ENCODE measurements at places on chromosomes 2 and 18.

DNA sequence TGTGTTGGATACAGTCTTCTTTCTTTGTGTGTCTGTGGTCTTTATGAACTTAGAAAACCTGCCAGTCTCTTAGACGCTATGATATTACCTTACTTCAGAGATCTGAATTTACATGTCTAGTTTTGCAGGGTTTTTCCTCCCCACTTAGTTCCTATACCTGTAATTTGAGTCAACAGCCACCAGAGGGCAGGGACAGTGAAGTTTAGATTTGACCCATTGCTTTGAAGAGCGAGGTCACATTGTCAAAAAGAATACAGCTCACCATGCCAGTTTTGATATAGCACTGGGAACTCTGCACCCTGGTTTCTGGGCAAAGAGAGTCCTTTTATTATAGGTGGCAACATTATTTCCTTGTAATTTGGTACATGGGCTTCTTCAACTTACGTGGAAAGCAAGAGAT lies 102.3 kb downstream of the MAPK4 start:
- DNase-seq = no peak

DNA sequence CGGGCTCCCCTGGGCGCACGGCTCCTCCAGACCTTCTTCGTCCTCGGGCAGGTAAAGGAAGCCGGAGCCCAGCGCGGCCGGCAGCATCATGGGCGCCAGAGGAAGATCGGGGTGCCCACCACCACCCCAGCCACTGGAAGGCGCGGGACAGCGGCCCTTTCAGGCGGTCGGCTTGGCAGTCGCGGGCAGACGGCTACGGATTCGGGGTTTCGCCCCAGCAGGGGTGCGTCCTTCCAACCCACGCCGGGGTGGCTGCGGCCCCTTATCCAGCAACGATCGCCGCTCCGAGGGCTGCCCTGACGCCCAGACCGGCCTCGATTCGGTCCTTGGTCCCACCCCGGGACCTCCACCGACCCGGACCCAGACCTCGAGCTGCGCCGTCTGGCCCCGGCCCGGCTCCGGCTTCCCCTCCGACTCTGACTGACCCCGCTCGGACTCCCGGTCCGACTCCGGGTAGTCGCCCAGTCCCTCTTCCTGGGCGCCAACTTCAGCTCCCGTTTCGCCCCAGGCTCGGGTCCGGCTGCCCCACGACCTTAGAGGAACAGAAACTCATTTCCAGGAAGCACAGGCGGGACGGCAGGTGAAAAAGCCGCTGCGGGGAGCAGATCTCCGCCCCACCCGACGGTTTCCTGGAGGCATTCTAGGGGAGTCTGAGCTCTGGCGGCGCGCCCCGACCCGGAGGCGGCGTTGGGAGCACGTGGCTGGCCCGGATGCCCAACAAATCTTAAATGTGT lies 30.2 kb upstream of the SSB start:
- no peak for DNase-seq

DNA sequence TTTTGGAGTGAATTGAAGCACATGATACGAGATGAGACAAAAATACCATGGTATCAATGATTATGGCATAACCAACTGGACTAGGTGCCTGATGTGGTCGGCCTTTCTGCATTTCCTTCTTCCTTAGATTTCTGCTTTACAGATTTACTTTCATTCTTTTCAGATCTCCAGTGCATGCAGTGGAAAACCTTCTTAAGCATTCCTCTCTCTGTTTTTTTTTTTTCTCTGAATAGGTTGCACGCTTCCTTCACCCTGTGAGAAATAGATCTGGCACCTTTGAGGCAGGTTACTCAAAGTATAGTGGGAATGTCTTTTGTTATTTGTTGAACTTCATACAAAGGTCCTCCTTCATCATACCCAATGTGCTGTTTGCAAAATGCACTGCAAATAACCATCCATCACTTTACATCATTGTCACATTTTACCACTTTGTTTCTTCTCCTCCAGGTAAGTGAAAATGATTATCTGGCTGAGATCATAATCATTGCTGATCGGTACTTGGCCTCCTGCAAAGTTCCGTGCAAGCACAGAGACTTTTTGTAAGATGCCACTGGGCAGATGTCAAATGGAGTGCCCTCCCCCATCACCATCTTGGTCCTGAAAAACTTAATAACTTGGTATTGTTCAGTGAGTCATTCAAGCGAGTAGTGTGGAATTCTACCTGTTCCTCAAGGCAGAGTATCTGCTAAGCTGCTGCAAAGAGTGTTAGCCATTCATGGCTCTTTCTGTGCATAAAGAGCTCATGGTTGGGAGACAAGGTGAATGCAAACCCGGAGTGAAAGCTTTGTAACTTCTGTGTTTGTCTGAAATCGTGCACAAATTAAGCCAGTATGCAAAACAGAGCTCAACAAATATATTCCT lies 30.0 kb upstream of the KLHL14 start:
- DNase-seq = no peak

GRCh38 chr2:9336241-9336575 lies 87.1 kb downstream of the ITGB1BP1 start:
- no peak for DNase-seq

DNA sequence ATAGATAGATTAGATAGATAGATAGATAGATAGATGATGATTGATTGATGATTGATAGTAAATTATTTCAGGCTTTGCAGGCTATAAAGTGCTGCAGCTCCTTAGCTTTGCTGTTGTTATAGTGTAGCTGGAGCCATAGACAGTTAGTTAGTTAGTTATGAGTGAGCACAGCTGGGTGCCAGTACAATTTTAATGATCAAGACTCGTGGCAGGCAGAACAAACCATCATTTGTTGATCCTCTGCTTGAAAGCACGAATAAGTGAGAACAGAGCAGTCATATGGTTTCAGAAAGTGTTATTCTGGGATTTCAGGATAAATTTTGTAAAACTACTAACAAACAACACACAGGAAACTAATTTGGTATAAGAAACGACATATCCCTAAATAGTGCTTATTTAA lies 53.9 kb downstream of the THOC1 start:
- DNase-seq = no peak

DNA sequence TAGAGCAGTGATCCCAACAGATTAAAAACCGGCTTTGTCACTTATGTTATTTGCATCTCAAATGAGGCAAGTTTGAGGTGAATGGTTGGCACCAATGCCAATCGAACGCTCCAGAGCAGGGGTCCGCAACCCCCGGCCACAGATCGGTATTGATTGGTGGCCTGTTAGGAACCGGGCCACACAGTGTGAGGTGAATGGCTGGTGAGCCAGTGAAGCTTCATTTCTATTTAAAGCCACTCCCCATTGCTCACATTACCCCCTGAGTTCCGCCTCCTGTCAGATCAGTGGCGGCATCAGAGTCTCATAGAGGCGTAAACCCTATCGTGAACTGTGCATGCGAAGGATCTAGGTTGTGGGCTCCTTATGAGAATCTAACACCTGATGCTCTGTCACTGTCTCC lies 132.0 kb downstream of the TMEM182 start:
- DNase-seq = no peak

GRCh38 chr2:159561786-159562185 lies 54.6 kb downstream of the BAZ2B start:
- no peak for DNase-seq

GRCh38 chr2:189153619-189154018 lies 25.9 kb downstream of the COL5A2 start:
- peak; percentile 82 for DNase-seq

DNA sequence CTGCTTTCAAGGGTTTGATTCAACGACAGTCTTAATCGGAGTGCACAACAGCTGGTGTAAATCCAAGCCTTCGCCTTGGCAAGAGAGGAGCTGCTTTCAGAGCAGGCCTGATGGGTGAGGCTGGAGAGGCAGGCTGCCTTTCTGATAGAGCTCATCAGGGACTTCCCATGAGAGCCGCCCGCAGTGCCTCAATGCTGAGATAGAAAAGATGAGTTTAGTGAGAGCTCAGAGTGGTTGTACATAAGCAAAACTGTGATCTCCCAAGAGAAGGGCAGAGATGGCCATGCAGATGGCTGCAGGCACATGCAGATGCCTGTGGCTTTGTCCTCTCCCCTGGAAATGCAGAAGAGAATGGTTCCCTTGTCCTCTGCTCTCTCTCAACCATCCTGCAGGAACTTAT lies 122.1 kb downstream of the ARL4C start:
- DNase-seq = no peak

DNA sequence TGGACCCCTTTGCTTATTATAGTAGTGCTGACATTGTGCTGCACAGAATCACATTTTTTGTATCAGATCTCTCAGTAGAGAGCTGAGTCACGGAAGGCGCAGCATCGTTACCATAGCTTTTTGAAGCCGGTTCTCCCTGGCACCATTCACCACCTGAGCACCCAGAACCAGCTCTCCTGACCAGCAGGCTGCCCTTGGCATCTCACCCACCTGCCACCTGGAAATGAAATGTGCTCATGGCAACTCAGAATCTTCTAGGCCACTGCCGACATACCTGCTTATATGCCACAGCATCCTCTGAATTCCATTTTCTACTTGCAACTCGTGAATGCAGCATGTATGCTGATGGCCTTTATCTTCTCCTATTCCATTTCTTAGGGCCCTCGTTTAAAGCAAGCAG lies 62.7 kb downstream of the COA5 start:
- DNase-seq = no peak

- no peak for DNase-seq
Observed at GRCh38 chr2:228245601-228246000, 64.1 kb upstream of the SPHKAP start.

DNA sequence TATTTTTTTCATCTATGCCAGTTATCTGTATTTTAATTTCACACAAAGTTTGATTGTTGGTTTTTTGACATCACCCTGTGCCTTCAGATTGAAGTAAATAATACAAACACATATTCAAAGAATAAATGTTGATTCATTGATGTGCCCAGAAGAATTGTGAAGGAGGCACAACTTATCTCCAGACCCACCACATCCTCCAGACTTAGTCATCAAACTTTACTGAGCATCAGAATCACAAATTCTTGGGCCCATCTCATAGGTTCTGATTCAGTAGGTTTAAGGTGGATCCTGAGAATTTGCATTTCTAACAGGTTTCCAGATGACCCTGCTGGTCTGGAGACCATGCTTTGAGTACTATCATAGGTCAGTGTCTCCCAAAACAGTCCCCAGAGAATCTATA lies 82.8 kb upstream of the PIK3C3 start:
- no peak for DNase-seq

GRCh38 chr2:41775366-41776025 lies 272.3 kb upstream of the PKDCC start:
- DNase-seq = no peak

GRCh38 chr2:105822186-105822585 lies 77.5 kb downstream of the NCK2 start:
- DNase-seq = no peak

DNA sequence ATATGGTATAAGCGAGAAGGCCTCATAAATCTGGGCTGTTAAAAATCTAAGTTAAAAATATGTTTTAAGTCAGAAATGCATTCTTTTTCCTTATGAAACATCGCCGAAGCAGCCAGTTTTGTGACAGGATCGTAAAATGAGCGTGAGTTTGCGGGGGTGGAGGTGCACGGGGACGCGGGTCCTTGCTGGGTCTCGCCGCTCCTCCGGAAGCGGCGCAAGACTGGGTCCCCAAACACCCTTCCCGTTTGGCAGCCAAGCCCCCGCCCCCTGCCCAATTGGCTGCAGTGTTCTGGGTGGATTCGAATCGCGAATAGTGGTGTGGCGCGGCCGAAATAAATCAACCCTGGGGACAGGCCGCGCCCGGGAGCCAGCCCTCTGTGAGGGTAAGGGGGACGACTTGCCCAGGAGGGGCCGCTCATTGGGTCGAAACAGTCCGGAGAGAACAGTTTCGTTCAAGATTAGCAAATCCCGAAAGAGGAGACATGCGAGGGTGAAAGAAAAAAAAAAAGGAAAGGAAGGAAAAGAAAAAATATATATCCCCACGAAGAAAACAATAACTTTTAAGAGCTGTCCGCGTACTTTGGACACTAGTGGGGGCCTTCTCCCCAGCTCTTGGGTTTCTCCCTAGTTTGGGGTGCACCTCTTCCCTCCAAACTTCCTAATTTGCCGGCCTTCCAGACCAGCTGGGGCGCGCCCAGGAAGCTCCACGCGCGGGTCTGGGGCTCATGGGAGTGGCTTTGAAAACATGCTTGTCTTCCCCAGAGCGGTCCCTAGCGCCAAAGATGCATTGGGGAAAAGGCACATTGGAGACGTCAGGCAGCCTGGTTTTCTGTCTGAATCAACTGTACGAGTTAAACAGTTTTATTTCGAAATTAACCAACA lies 3.1 kb upstream of the GATA6 start:
- no peak for DNase-seq

- DNase-seq = no peak
Observed at GRCh38 chr2:83967854-83968253, 491.2 kb downstream of the SUCLG1 start.

DNA sequence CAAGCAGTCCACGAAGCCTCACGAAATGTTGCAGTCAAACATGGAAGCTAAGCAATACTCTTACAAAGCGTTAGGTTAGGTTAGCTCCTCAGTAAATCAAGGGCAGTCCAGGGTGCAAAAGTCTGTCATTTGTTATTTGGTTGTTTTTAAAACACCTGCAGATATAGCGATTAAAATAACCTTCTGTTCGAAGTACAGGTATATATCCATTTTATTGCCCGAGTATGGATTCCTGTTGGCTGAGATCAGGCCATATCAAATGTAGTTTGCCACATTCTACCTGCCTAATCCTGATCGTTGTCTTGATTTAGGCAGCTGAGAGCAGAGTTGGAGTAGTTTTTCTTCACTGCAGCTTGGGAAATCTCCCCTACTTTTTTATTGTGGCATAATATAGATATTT lies 99.5 kb upstream of the EPB41L3 start:
- no peak for DNase-seq

DNA sequence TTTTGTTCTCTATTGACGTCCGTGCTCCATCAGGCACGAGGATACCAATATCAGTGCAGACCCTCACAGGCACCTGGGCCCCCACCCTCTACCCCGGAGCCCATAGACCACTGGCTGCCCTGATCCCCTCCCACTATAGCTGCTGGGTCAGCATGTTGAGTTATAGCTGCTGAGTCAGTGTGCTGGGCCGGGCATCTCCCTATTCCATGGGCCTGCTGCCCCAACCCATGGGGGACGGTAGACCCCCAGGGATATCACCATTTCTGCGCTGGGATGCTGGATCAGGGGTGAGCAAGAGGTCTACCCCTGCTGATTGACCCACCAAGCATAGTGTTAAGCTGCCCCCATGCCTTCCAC lies 100.1 kb upstream of the ST3GAL5 start:
- no peak for DNase-seq

DNA sequence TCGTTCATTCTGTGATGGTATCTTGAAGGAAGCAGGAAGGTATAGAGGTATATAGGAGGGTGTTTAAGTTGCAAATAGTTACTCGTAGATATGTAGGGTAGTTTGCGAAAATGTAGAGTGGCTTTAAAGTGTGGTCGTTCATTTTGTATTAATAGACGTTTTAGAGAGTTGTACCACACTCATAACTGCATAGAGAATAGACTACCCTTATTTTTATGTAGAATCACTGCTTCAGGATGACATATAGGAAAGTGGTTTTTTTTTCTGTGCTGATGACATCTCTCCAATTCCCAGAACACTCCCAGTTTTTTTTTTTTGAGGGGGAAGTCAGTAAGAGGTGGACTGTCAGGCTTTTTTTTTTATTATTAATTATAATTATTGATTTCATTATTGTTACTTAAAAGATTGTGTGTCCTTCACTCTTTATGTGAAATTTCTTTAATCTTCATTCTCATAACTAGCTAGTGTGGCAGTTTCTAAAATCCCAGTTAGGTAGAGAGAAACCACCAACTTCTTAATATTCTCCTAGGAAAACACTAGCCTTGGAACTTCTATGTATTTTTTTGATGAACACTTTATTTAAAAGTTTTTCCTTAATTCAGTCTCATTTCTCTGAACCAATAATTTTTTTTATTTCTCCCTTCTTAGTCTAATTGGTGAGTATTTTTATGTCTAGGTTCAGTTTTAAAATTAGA lies 1.5 kb downstream of the ACTR3 start:
- DNase-seq = no peak

GRCh38 chr2:105118960-105119359 lies 81.1 kb downstream of the MRPS9 start:
- no peak for DNase-seq
